ENCODE measurements at places on chromosomes 6 and 20. TPM values are rescaled to one million over a fixed set of nuclear protein-coding genes. Genes with fewer than 3 reads are reported as not detected.

Gene ALDH8A1
- total RNA-seq = 0.82 TPM

Gene LPA
- total RNA-seq = not detected

Gene TNF
- total RNA-seq = 215 TPM

Gene SCUBE3
- total RNA-seq = 0.07 TPM

DNA sequence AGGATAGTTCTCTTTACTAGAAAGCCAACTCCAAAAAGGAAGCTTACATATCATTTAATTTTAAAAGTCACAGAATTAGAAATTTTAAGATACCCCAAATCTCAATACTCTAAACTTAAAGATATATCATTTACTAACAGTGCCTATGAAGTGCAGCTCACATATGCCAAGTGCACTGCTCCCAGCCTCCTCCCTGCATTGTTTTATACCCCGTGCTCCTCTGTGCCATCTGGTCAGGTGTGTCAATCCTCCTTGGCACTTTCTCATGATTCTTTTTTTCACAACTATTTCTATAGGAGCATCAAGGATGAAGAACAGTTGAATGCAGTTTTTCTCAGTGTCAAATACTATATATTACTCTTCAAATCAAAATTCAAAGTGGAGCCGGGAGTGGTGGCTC, 8.8 kb downstream of the MAP7 start:
- no peak overlapping the region for H3K27ac ChIP-seq
- H3K4me1 ChIP-seq = no peaks in the 10 kb centered on the region
- H3K27me3 ChIP-seq = peaks cover under 1% of the 10 kb centered on the region

- H3K27me3 ChIP-seq = no peaks in the 10 kb centered on the region
- no peak overlapping the region for H3K4me3 ChIP-seq
- no peak overlapping the region for H3K27ac ChIP-seq
- no peaks in the 10 kb centered on the region for H3K36me3 ChIP-seq
These were observed 18.9 kb downstream of the GSTA4 start for GRCh38 chr6:52976149-52976548.

GRCh38 chr6:131206463-131207251, 71.4 kb downstream of the AKAP7 start:
- H3K36me3 ChIP-seq = no peaks in the 10 kb centered on the region
- H3K27ac ChIP-seq = no peak overlapping the region
- no peak overlapping the region for H3K4me3 ChIP-seq
- DNase-seq = no peak

DNA sequence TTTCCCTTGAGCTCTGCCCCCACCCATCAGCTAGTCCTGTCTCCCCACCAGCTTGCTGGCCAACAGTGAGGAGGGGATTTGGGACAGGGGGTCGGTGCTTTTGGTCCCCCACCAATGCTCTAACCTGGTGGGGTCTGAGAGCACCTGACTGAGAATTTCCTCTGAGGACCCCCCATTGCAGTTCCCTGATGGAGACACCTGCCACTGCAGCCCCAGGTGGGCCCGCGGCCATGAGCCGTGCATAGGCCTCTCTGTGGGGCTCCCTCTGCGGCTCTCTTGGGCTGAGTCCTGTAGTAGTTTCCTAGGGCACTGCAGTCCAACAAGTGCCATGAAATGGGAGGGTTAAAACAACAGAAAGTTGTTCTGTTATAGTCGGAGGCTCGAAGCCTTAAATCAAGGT, 172.2 kb upstream of the SNX9 start:
- no peak overlapping the region for H3K4me3 ChIP-seq
- no peaks in the 10 kb centered on the region for H3K27me3 ChIP-seq
- H3K4me1 ChIP-seq = no peaks in the 10 kb centered on the region
- no peak for DNase-seq

DNA sequence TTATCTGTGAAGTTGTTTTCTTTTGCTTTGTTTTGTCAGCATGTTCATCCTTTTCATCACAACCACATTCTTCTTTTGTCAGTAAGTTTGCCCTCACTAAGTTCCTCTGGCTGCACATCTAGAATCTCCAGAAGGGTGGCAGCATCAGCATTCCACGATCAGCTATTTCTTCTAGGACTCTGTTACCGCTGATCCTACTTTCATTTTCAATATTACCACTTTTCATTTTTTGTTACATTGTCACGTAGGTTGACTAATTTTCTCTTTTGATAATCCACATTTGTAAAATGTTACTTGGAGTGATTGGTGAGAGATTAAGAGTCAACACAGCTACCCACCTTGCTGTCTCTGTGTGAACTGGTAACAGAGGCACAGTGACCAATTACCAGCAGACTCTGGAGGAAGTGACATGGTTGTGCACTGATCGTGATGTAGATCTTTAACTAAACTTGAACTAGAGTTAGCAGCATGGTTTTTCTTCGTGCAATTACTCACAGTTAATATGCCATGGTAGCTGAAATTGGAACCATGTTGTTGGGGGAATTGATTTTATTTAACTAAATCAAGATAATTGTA, 307.9 kb upstream of the SLC35B3 start:
- H3K4me1 ChIP-seq = no peaks in the 10 kb centered on the region
- no peak for DNase-seq
- no peaks in the 10 kb centered on the region for H3K27me3 ChIP-seq
- H3K27ac ChIP-seq = no peak overlapping the region
- no peaks in the 10 kb centered on the region for H3K36me3 ChIP-seq

- no peaks in the 10 kb centered on the region for H3K27me3 ChIP-seq
- H3K36me3 ChIP-seq = no peaks in the 10 kb centered on the region
- DNase-seq = no peak
These were observed 109.7 kb downstream of the BANF2 start for GRCh38 chr20:17809362-17810061.

- no peak for DNase-seq
- H3K27ac ChIP-seq = peak overlapping the region; percentile 70
- peaks cover 45% of the 10 kb centered on the region for H3K4me1 ChIP-seq
- H3K4me3 ChIP-seq = no peak overlapping the region
These were observed 1.0 kb upstream of the CUL9 start for GRCh38 chr6:43180985-43181384.

- no peaks in the 10 kb centered on the region for H3K36me3 ChIP-seq
- no peak for DNase-seq
- no peaks in the 10 kb centered on the region for H3K27me3 ChIP-seq
- H3K27ac ChIP-seq = no peak overlapping the region
- no peak overlapping the region for H3K4me3 ChIP-seq
These were observed 13.7 kb upstream of the FAM83C start for GRCh38 chr20:35305682-35306556.
